Occipital lobe (tissue), 3 donors: ENCODE measurements at places on chromosomes 4 and X. TPM values are rescaled to one million over a fixed set of nuclear protein-coding genes. Genes with fewer than 3 reads are reported as not detected.

- DNase-seq, result no peak
These were observed 368.7 kb downstream of the BCOR start for GRCh38 chrX:39728852-39729598.

- DNase-seq, result no peak
These were observed 141.4 kb downstream of the NAA11 start for GRCh38 chr4:79184476-79184875.

DNA sequence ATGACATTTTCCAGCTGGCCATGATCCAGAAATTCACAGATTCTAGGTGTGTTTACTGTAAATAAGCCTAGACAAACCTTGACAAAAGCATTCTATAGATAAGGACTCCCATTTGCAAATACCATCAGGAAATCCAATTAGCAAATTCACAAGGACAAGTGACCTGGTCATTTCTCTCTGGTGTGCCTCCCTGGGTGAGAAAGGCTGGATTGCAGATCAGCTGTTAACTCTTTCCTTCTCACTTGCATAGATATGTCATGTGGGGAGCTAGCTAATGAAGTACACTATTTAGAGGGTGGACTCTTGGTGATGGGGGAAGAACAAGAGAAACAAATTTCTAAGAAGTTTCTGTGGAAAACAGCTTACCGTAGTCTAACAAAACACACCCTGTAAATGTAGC lies 58.9 kb downstream of the MOSPD2 start:
- DNase-seq, result no peak

DNA sequence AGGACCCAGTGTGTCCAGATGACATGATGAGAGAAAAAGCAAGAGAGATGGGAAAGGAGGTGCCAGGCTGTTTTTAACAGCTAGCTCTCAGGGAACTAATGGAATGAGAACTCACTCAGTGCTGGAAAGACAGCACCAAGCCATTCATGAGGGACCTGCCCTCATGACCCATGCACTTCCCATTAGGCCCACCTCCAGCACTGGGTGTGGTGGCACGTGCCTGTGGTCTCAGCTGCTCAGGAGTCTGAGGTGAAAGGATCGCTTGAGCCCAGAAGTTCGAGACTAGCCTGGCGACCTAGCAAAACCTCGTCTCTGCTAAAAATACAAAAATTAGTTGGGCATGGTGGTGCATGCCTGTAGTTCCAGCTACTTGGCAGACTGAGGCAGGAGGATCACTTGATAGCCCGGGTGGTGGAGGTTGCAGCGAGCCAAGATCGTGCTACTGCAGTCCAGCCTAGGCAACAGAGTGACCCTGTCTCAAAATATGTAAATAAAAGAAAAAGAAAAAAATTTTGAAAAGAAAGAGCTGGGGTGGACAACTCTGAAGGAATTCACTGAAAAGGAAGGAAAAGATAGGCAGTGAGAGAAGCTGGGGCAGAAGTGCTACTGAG lies 50.9 kb downstream of the FAM193A start:
- no peak for DNase-seq

DNA sequence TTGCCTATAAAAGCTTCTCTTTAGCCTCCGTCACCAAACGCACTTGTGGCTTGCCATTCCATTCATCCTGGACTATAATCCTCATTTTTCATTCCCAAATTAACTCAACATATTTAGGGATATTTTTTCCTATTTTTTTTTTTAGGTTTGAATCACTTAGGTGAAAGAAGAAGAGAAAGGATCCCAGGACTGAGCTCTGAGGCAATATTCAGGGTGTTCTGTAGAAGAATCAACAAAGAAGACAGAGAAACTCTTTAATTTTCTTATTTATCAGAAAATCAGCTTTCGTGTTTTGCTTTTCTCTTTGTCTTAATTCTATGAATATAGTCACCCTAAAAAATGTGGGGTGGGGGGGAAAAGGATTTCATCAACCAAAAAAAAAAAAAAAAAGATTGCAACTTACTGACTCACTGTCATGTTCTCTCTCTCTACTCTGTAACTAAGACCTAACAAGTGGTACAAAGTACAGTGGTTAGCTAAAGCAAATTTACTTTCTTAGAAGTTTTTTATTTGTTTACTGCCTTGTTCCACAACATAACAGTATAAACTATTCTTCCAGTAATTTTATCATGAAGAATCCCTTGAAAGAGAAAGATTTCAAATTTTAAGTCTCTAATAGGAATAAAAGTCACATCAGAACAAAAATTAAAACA lies 272.0 kb downstream of the DHX15 start:
- DNase-seq, result no peak

- no peak for DNase-seq
These were observed 303.4 kb downstream of the FGF13 start for GRCh38 chrX:138408101-138408500.

GRCh38 chrX:139297638-139298037 lies 232.9 kb upstream of the F9 start:
- DNase-seq, result no peak

DNA sequence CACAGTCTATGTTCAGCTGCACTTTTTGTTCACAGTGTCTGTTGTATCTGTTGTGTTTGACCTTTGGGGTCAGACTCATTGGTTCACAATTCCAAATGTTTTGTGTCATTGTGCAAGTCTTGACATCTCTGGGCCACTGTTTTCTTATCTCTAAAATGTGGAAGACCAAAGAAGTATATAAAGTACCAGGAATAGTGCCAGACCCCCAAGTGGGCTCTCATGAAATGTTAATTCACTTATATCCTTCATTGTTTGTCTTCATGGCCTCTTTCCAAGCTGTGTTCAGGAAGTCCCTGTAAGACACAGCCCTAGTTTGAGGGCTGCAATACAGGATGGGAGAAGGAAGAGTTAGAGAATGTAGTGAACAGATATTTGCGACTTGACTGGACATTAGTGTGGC lies 468.3 kb upstream of the BOD1L1 start:
- no peak for DNase-seq

Gene GPR119
- not detected for total RNA-seq

Gene RNF128
- 1.2 TPM for total RNA-seq

Gene GPR50
- total RNA-seq, result not detected

Gene CORIN
- 0.62 TPM for total RNA-seq

Gene MMRN1
- total RNA-seq, result 2.5 TPM
